Progenitor cell of endocrine pancreas (in vitro differentiated cells): ENCODE measurements at places on chromosomes 11 and 22.

- DNase-seq, result no peak
- H3K4me3 ChIP-seq, result no peak overlapping the region
- peaks cover 21% of the 10 kb centered on the region for H3K36me3 ChIP-seq
- no peaks in the 10 kb centered on the region for H3K27me3 ChIP-seq
- peaks cover 2% of the 10 kb centered on the region for H3K4me1 ChIP-seq
Observed at GRCh38 chr11:14698771-14699170, 55.2 kb downstream of the PDE3B start.

DNA sequence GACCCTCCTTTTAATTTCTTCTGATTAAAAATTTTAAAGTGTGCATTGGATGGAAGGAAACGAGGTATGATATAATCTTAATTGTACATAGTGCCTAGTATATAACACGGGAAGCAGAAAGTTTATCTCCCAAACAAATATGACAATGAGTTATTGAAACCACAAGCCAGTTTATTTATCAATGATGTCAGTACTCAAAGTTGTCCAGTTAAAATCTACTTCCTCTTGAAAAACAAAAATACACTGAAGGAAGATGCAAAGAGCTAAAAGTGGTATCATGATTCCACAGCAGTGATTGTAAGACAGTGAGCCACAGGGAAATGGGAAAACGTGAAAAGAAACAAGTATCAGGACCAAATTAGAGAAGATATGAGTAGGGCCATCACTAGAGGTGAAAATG lies 18.8 kb upstream of the OR5B21 start:
- H3K27ac ChIP-seq, result no peak overlapping the region
- peaks cover 7% of the 10 kb centered on the region for H3K36me3 ChIP-seq
- DNase-seq, result no peak
- H3K4me1 ChIP-seq, result peaks cover 3% of the 10 kb centered on the region

- H3K36me3 ChIP-seq, result no peaks in the 10 kb centered on the region
- H3K27me3 ChIP-seq, result no peaks in the 10 kb centered on the region
- no peaks in the 10 kb centered on the region for H3K4me1 ChIP-seq
- H3K27ac ChIP-seq, result no peak within 1 kb of the TSS
- no peak within 1 kb of the TSS for H3K4me3 ChIP-seq
Observed at GRCh38 chr11:89177691-89178231, at the start of gene TYR. TYR (plus strand) TSS chr11:89177875; CDS start chr11:89177954, 79 bp downstream.

- no peak overlapping the region for H3K27ac ChIP-seq
- H3K4me3 ChIP-seq, result no peak overlapping the region
- peaks cover 28% of the 10 kb centered on the region for H3K27me3 ChIP-seq
- no peaks in the 10 kb centered on the region for H3K4me1 ChIP-seq
Observed at GRCh38 chr11:17394743-17395390, 6.4 kb upstream of the KCNJ11 start.

DNA sequence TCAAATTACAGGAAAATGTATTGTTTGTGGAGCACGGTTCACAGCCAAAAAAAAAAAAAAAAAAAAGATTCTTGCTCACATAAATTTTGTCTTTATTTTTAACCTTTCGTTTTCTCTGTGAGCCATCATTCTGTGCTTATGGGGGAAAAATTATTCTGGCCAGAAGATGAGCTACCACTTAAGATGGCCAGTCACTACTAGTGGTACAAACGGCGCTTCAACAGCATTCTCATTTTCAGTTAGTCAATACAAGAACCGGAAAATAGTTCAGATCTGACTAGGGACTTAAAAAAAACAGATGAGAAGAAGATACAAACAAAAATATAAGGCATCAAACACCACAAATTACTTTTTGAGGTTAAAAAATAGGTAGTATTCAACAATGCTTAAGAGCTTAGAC lies 158.6 kb upstream of the CNTN5 start:
- H3K27ac ChIP-seq, result no peak overlapping the region
- DNase-seq, result no peak
- H3K27me3 ChIP-seq, result no peaks in the 10 kb centered on the region
- H3K4me3 ChIP-seq, result no peak overlapping the region
- no peaks in the 10 kb centered on the region for H3K36me3 ChIP-seq
- H3K4me1 ChIP-seq, result no peaks in the 10 kb centered on the region
